M059J (cell line): ENCODE measurements at places on chromosomes 13 and 19. TPM values are rescaled to one million over a fixed set of nuclear protein-coding genes. Genes with fewer than 3 reads are reported as not detected.
A peak's percentile ranks its signal among the peaks of the same experiment; 100 is the strongest.

Gene SYDE1
- total RNA-seq = 19.7 and 38.3 TPM in 2 replicates

Gene DENND1C
- total RNA-seq = not detected in 2 replicates

Gene FUT6
- total RNA-seq = not detected in 2 replicates

Gene SIGLEC9
- total RNA-seq = 0.27 TPM in 1 of 2 replicates, not detected in the other

Gene XAB2
- total RNA-seq = 26.0 and 38.5 TPM in 2 replicates

Gene ZNF135
- total RNA-seq = 1.8 and 2.0 TPM in 2 replicates

Gene TJP3
- total RNA-seq = 0.30 and 0.49 TPM in 2 replicates

DNA sequence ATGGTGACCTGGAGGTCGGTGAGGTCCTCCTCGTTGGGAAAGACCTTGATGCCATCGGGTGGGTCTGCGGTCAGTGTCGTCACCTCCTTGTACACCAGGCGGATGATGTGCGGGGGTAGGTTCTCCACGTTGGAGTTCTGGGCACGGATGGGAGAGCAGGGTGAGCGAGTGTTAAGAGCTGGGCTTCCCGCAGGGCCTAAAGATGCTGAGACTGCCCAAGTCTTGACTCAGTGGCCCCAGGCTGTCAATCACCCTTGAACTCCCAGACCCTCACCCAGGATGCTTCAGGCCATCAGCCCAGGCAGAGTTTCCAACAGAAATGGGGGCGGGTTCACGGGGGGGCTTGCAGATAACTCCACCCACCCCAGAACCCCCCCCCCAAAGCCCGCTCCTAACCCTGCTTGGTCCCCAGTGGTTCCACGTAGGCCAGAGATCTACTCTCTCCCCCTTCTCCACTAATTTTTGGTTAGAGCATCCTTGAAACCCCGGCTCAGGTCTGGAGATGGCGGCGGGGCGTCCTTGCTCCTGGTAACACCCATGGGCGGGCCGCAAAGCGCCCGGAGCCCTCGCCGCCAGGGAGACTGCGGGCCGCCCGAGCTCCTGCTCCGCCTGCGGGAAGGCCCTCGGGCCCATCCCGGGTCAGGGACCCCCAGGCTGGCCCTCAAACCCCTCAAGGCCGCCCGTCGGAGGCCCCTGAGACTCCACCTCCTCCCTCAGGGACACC lies 600 bp downstream of the UBE2S start:
- DNase-seq = peak; percentile 33

DNA sequence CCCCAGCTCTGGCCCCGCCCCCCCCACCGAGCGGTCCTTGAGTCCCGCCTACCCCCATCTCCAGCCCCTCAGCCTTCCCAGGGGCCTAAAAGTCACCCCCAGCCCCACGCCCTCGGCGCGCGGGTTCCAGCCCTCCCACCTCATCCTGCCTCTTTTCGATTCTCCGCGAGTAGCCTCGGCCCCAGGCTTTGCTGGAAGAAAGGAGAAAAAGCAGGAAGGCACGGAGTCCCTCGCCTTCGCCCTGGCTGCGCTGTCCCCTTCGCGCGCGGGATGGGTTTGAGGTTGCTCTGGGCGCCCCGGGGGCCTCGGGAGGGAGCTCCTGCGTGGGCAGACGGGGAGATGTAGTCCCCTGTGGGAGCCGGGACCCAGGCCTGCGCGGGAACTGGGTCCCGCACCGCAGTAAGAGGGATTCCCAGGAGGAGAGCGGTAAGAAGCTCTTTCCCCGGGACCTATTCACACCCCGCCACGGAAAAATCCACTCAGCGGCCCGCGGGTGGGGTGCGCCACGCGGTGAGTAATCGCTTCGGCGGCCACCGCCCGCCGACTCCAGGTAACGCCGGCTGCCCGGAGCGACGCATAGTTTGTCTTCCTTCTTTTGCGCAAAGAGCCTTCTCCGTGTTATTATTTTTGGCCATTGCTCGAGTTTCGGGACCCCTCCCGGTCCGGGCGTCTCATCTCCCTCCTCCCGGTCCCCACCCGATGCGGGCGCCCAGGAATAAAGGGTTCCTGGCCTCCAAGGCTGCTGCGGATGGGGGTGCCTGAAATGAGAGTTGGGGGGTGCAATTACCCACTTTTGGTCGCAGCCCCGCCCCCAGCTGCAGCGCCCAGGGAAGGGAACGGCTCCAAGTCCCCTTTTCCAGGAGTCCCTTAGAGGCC lies 865 bp upstream of the CRLF1 start:
- DNase-seq = no peak

- no peak for DNase-seq
Observed at GRCh38 chr13:74973935-74974879, 507.8 kb downstream of the TBC1D4 start.

DNA sequence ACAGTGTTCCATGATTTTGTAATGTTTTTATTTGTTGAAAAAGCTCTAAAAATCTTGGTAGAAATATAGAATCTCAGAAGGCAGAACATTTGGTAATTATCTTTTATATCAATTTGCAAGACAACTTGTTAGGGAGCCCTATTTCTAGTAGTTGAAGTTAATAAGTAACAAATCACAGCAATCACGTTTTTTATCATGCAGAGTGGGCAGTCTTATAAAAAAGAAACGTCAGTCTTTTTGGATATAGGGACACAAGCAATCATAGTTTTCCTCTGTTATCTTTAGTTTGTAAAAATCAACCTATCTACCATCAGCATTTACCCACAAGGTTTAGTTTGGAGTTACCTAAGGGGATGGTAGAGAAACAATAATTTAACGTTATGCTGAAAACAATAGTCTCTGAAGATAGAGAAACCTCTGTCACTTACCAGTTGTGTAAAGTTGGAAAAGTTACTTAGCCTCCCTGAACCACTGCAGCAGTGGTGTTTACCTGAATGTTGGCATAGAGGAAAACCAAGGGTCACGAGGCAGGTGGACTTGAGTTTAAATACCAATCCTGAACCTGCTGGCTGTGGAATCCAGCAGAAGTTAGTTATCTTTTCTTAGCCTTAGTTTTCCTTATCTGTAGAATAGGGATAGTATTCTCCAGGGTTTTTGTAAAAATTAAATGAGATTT lies 192.8 kb downstream of the GGACT start:
- no peak for DNase-seq

DNA sequence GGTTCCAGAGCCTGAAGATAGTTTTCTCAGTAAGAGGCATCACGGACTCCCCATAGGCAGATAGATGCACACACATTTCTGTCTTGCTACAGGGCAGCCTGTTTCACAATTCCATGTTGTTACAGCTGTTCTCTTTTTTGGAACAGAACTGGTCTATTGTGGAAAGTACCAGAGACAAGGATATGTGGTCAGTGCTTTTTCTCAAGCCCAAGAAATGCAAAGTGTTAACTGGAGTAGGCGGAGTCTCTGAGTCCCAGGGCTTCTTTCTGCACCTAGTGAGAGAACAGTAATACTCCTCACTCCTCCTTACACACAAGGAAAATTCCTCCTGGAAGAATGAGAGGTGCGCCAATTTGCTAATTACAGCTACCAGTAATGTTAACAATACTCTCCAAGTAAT lies 141.6 kb upstream of the ARGLU1 start:
- DNase-seq = no peak

- DNase-seq = no peak
Observed at GRCh38 chr13:109529964-109530363, 256.4 kb downstream of the IRS2 start.

- DNase-seq = peak; percentile 29
Observed at GRCh38 chr19:56837004-56837403, 3.5 kb downstream of the PEG3 start.

DNA sequence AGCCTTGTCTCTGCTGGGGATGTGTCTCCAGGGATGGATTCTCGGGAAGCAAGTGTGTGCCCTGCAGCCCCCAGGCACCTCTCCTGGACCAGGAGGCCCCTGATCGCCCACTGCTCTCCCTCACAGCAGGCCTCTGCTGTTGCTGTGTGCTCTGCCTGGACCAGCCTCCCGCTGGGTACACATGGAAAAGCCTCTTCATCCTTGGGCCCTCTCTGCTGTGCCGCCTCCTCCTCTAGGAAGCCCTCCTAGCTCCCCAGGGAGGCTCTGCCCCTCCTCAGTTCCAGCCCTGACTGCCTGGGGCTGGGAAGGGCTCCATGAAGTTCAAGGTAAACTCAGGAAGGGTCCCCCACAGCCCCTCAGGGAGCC lies 12.0 kb downstream of the NDUFA11 start:
- DNase-seq = no peak

DNA sequence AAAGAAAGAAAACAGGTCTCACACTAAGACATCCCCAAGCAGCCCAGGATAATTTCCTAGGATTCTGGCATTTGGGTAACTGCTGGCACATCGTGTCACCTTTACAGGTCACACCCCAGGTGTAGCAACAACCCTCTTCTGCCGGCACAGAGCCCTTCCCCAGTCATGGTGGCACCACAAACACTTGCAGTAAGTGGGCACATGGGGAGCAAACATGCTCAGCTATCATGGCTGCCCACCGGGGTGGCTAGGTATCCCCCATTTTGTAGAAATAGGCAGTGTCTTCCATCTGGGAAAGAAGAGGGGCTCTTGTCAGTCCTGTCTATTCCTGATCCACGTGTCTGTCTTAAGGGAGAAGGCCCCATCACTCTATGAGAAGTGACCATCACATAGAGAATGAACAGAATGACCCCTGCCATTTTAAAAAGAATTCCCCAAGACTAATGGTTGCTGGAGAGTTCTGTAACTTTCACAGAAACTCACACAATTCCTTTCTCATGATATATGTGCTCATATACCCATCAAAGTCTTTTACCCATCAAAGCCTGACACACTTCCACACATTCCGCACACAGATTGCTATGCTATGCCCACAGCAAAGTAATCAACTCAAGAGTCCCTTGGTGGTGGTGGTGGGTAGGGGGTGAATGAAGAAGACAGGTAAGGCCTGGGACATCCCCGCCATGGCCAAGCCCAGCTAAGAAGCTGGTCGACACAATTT lies 33.3 kb downstream of the BRD4 start:
- no peak for DNase-seq

DNA sequence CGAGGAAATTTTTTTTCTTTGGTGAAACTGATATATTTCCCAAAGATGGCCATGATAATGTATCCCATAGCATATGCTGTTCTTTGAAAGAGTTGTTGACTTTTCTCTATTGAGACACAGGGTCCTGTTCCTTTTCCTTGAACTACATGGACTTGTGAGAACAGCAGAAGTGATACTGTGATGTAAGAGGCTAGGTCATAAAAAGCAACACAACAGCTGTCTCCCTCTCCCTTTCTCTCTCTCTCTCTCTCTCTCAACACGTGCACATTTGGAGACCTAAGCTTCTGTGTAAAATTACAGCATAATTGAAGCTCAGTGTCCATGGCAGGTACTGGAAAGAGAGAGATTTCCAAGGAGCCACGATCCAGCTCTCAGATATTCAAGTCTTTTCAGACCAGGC lies 1712.4 kb downstream of the EFNB2 start:
- no peak for DNase-seq

GRCh38 chr13:93797463-93797862 lies 570.9 kb downstream of the GPC6 start:
- DNase-seq = no peak

DNA sequence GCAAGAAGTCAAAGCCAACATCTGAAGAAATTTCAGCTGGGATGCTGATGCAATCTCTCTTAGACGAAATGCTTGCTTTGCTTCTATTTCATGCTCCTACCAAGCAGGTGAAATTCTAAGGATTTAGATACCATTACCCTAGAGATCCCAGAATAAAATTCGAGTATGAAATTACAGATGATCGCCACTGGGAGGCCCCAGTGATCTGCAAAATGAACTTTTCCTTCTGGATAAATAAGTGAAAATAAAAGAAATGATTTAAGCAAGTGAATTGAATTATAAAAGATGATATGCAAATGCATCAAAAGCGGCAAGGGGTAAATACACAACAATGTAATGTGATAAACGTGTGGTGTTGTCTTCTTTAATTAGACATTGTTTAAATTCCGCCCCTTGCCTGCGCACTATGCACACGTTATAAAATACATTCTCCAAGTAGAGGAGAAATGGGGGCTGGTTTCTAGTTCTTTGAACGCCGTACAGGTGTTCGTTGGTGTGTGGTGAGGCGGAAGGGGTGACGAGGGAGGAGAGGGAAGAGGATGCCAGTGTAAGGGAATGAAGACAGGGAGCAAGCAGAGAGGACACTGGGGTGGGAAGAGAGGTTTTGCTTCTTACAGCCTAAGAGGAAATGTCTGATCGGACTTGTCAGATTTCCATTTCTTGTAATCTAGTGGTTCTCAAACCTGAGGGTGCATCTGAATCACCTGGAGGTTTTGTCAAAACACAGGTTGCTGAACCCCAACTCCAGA lies 58.0 kb downstream of the ERCC5 start:
- peak; percentile 10 for DNase-seq

- no peak for DNase-seq
Observed at GRCh38 chr19:48665786-48666185, 7.0 kb downstream of the NTN5 start.

- peak; percentile 42 for DNase-seq
Observed at GRCh38 chr19:55197528-55197927, 11.8 kb downstream of the PTPRH start.

- no peak for DNase-seq
Observed at GRCh38 chr19:29678484-29679106, 13.3 kb downstream of the PLEKHF1 start.

DNA sequence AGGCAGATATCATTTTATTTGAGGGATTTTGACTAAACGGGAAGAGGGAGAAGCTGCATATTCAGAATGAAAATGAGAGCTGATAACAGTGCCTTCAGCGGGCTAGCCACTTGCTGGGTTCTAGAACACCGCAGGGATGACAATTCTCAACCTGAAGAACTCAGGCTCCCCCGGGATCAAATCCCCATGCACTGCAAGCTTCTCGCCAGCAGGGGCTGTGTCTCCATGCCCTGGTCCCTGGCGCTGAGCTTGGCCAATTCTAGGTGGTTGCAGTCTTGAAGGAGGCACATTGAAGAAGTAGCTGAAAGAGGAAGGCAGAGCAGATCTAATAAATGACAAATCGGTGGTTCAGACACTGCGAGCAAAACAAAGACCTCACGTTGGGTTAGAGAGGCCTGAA lies 128.7 kb downstream of the UQCRFS1 start:
- DNase-seq = peak; percentile 2

DNA sequence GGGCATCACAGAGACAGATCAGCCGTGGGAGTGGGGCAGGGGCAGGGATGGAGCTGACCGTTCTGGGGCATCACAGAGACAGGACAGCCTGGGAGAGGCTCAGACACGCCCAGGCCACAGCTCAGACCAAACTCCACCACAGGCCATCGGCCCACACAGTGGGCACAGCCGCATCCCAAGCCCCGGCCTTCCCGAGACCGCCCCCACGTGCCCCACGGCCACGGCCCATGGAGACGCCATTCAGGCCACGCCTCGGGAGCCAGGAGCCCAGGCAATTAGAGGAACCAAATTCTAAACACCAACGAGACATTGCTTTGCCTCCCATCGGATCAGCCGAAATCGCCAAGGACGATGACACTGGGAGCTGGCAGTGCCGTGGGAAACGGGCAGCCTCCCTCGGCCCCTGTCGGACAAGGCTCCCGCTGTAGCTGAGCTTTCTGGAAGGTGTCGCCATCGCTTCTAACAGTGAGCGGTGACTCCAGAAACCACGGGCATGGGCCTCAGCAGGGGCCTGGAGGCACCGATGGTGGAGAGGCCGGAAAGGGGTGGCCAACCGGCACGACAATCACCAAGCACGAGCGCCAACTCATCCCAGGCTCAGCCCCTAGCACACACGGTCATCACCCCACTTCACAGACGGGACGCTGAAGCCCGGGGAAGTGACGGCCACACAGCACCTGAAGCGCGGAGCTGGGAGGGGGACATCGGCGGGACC lies 2.4 kb downstream of the PIP5K1C start:
- DNase-seq = no peak
